ENCODE measurements at places on chromosomes 11 and 22. TPM values are rescaled to one million over a fixed set of nuclear protein-coding genes. Genes with fewer than 3 reads are reported as not detected.

CENATAC gene
- 75.4 TPM for total RNA-seq

DNA sequence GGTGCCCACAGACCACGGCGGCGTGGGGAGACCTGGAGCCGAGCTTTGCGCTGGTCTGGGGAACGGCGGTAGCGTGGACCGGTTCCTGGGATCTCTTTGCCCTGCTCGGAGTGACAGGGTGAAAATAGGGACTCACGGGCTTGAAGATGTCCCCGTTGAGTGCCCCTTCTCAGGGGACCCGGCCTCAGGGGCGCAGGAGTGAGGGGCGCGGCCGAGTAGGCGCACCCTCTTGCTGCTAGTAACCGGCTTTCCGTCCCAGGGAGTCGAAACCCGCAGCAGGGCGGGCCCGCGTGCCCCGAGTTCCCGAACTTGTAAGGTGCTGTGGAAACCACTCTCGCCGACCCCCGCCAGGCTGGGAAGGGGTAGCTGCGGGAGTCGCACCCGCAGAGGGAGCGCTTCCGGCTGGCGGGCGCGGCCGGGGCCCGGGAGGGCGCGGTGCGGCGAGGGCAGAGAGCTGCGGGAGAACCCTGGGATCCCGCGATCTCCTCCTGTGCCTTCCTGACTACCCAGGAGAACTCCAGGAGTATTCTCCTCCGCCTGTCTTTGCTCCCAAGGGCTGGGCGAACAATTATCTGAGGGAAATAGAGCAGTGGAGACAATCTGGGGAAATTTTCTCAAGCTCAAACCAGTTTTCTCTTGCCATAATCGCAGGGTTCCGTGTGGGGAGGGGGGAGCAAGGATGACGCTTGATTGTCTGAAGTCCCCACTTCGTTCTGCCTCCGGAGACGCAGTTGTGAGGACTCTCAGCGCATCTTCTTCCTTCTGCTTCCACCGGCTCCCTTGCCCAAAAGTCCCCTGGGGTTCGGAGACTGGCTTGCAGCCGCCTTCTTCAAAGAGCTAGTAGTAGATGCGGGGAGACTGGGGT is 666 bp downstream of the NELL1 start:
- DNase-seq = no peak

PPFIA1 gene
- 52.2 TPM for total RNA-seq

PTPRCAP gene
- 9.2 TPM for total RNA-seq

OR5A1 gene
- total RNA-seq = not detected

CRYAB gene
- total RNA-seq = 271 TPM

DNA sequence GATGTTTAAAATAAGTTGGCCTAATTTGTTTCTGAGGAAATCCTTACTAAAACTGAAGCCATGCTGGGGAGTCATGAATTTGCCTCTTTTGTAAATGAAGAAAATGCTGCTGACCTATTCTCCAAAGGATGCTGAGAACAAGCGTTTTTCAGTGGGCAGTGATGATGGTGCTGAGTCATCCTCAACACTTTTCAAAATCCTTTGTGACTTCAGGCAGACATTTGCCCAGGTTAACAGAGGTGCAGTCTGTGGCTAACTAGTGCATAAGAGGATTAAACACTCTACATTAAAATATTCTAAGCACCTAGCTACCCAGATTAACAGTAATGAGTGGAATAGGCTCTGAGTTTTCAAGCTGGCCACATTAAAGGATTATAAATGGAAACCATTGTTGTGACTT is 509.0 kb downstream of the DLG2 start:
- DNase-seq = no peak

NCR3LG1 gene
- total RNA-seq = 2.9 TPM

DNA sequence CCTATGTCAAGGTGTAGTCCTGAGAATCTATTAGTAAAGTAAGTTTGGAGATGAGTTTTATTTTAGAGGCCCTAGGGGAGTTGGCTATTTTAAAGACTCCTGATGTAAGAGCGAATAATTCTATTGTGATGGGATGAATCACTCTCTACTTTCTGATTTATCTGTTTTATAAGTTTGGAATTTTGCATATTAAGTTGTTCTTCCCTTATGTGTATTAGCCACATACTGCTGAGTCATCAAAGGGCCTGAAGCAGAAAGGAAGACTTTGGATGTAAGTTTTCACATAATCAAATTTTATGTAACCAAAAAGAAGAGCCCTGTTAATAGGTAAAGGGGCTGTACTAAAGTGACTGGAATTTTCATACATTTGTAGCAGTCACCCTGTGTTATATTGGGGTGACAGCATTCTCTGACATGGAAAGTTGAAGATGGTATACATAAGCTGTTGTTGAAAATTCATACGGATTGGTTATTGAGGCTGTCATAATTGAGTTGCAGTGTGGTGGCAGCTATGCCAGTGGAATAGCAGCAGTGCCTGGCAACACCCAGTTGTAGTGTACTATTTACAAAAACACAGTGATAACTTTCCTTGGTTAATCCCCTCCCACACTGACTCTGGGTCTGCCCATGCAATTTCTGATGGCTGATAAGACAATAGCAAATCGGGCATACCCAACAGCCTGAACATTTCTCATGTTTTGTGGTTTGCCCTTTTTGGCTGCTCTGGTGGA is 90.6 kb upstream of the NTM start:
- no peak for DNase-seq

- DNase-seq = no peak
Measured at GRCh38 chr11:81104051-81104450, 1629.6 kb downstream of the FAM181B start.

OR6A2 gene
- 0.33 TPM for total RNA-seq

GRCh38 chr22:23109441-23109978 is 32.3 kb downstream of the RSPH14 start:
- no peak for DNase-seq

DNA sequence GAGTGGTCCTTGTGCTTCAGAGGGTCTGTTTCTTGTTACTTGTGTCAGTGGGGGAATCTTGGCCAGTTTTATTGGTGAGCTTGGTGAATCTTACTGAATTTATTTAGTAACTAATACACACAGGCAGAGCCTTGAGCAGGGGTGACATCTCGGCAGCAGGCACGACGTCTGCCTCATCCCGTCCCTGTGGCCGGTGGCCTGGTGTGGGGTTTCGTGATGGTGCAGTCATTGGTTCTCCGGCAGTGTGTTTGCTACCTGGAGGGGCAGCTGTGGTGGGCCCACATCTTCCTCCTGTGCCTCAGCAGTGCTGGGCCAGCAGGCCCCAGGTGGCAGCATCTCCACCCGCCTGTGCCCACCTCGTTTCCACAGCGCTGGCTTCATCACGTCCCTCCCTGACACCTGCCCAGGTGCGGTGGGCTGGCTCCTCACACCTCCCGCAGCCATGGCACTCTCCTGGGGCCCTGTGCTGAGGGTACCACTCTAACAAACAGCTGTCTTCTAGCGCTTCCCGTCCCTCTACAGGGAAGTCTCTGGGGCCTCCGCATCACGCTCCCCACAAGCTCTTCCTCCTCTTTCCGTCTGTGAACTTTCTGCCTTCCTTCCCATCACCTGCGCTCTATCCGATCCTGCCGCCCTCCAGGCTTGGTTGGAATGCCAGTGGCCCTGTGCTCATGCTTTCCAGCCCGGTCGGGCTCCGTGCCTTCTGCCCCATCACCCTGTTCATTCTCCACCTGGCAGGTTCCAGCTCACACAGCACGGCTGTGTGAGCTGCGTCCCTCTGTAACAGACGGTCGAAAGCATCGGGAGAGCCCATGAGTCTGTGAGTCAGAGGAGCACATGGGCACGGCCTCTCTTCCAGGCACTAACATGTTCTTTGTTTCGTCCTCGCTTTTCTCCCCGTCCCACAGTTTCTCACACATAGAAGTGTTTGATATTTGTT is 203.4 kb downstream of the TBC1D22A start:
- DNase-seq = no peak

- no peak for DNase-seq
Measured at GRCh38 chr22:26995235-26995634, 337.8 kb downstream of the MIAT start.

- DNase-seq = no peak
Measured at GRCh38 chr11:102608699-102609098, 16.4 kb downstream of the MMP20 start.

OR2D2 gene
- total RNA-seq = 0.66 TPM

DNA sequence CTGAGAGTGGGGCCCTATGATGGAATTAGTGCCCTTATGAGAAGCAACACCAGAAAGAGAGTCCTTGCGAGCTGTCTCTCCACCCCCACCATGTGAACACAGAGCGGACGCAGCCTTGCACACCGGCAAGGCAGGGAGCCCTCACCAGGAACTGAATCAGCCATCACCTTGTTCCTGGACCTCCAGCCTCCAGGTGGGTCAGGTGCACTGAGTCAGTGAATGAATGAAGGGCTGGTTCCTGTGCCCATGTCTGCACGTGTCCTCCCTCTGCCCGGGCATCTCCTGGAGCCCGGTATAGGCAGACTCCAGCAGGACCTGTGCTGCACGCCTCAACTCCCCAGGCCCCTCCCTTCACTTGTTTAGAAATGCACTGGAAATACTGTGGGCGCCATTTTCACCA is 54.9 kb downstream of the LINC01488 start:
- DNase-seq = no peak
